ENCODE measurements at places on chromosomes 12 and 14.

- no peak for DNase-seq
These were observed 775 bp upstream of the FAM186A start for GRCh38 chr12:50397117-50397650.

DNA sequence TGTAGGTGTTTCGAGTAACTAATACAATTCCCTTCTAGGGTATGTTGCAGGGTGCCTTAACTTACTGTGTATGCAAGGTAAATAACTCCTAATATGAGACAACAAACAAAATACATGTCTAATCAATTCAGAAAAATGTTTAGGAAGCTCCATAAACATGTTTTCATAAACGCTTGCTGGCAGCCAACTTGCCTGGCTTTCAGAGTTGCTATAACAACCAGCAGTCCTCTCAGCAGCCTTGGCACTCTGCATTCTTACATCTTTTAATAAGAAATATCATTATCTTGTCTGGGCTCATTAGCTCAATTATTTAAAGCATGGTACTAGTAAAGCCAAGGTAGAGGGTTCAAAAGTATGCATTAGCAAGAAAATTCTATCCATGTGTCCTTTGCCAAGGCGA, 477.4 kb downstream of the APAF1 start:
- DNase-seq: no peak

DNA sequence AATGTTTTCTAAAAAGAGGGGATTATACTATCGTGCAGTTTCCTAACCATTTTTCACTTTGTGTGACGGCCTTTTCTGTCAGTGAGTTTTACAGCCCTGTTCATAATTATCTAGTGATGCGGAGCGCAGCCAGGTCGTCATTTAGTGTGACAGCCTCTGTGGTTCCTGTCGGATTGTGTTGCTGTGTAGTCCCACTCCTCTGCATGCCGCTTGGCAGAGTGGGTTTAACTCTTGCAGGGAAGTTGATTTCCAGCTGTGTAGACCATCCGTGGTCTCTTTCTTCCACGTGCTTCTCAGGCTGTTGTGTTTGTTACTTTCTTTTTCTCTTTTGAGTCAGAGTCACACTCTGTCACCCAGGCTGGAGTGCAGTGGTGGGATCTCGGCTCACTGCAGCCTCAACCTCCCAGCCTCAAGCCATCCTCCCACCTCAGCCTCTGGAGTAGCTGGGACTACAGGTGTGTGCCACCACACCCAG, 8.6 kb downstream of the RAN start:
- DNase-seq: no peak

GRCh38 chr14:98144964-98145363, 1127.0 kb downstream of the BCL11B start:
- DNase-seq: no peak

- no peak for DNase-seq
These were observed 85.3 kb upstream of the ATP2B1 start for GRCh38 chr12:89793946-89794345.

- DNase-seq: no peak
These were observed 270.3 kb downstream of the CCDC91 start for GRCh38 chr12:28460420-28461130.

- DNase-seq: no peak
These were observed 29.9 kb downstream of the LRP6 start for GRCh38 chr12:12236896-12237295.

- no peak for DNase-seq
These were observed 84.6 kb downstream of the SCFD1 start for GRCh38 chr14:30706704-30707103.

GRCh38 chr14:26286081-26286912, 311.5 kb downstream of the NOVA1 start:
- no peak for DNase-seq

GRCh38 chr14:99513946-99514551, 32.8 kb downstream of the CCNK start:
- no peak for DNase-seq

DNA sequence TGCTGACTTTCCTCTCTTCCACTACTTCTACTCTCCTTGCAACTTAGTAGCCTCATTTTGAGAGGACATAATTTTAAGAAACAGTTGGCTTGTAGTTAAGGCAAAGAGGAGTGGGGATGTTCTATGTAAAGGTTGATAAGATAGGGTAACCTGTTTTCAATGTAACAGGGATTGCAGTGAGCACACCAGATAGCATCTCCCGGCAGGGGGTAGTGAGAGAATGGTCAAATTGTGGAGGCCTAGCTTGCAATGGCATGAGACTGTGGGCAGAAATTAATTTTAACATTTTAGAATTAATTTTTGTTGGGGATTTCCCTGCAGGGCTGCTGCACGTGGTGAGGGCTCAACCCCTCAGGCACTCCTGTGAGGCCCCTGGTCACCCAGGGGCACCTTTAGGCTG, 41.4 kb downstream of the KLRG1 start:
- no peak for DNase-seq

DNA sequence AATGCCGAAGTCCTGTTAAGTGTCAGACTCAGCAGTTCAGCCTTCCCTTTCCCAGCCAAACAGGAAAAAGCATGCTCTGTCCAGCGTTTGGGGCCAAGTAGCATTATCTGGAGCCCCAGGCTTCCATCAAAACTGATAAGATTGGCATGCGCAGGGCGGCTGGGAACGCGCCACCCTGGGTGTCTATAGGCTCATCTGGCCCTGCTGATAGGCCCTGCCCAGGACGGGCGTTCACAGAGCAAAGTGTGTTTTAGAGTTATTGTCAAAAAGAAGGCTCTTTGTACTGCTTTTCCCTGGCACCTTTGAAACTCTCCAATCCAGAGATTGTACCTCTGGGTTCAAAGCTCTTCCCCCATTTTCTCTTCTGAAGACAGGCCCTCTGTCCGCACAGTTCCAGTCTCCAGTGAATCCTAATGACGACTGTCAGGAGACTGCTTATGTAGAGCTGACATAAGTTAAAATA, at the start of gene ART4:
ART4 (minus strand) TSS at position 102 of the 463 bp plus-strand sequence. CDS start 413 bp downstream, outside the sequence.
- DNase-seq: no peak

DNA sequence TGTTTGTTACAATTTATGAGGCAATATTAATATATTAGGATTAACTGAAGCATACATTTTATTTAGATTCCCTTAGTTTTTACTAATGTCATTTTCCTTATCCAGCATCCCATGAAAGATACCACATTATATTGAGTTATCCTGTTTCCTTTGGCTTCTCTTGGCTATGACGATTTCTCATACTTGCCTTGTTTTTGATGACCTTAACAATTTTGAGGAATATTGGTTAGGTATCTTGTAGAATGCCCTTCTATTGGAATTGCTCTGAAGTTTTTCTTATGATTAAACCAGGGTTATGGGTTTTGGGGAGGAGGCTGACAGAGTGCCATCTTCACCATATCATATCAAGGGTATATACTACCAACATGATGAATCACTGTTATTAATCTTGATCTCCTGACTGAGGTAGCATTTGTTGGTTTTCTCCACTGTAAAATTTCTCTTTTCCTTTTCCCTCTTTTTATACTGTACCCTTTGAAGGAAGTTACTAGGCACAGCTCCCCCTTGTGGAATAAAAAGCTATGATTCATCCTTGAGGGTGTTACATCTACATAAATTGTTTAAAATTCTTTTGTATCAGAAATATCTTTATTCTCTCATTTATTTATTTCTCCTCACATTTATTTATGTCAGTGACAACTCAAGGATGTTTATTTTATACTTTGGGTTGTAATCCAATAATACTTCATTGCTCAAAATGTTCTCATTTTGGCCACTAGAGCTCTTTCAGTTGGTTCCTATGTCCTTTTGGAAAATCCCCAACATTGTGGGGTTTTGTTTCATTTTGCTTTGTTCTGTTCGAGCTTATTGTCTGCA, 239.0 kb downstream of the SLC16A7 start:
- no peak for DNase-seq

DNA sequence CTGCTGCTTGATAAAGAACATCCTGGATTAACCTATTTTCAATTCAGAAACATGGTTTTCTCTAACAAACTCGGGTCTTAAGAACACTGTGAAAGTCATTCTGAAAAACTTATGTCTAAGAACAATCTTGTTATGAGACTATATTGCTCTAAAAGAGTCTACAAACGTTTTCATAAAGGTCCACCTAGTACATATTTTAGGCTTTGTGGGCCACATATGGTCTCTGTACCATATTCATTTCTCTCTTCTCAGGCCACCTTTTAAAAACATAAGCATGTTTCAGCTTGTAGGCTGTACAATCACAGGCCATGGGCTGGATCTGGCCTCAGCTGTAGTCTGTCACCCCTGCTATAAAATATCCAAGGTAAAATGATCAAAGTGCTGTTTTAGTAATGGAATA, 39.9 kb downstream of the PPP4R3A start:
- no peak for DNase-seq

DNA sequence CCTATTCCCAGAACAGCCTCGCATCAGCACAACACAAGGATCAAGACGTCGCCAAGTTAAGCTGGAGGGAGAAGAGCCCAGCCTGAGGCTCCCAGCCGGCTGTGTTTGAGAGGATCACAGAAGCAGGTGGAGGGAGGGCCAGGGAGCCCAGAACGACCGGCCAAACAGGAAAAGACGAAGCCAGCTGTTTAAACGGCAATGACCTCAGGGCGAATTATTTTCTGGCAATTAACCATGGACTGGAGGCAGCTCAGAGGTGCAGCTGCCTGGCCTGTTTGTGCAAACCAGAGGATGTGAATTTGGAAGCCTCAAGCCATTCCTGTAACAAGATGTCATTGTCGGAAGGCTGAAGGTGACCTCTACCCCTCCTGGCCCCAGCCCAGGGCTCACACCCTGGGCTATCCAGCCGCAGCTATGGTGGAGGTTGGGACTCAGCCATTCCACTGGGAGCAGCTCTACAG, 175.8 kb upstream of the PRMT8 start:
- DNase-seq: no peak

DNA sequence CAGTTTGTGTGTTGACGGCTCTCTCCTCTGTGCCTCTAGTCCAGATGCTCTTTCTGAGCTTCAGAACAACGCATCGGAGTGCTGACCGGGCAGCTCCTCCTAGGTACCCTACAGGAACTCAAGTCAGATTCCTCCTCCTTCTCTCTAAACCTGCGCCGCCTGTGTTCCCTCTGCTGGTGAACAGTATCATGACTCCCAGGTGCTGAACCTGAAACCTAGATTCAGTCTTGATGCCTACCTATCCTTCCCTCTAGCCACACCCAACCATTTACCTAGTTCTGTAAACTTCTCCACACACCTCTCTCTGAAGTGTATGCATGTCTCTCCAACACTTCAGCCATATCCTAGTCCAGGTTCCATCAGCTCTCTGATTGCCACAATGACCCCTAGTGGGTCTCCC, 112.7 kb downstream of the EFCAB11 start:
- no peak for DNase-seq

DNA sequence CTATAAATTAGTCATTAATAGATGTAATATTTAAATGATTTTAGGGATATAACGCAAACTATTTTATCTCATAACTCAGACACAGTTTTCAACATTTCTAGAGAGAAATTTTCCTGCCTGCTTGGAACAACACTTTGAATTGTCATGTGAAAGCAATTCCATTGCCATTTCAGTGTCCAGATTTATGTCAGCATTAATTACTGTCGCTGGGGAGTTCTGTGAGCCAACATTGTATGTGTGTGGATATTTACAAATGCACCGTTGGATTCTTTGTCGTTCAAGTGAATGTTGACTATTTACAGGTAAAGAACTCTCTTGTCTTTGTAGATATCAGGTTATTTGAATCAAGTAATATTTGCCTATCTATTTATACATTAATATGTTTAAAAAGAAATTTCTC, 465.3 kb upstream of the RGS6 start:
- no peak for DNase-seq

- DNase-seq: no peak
These were observed 101.6 kb downstream of the CRADD start for GRCh38 chr12:93778766-93779165.

DNA sequence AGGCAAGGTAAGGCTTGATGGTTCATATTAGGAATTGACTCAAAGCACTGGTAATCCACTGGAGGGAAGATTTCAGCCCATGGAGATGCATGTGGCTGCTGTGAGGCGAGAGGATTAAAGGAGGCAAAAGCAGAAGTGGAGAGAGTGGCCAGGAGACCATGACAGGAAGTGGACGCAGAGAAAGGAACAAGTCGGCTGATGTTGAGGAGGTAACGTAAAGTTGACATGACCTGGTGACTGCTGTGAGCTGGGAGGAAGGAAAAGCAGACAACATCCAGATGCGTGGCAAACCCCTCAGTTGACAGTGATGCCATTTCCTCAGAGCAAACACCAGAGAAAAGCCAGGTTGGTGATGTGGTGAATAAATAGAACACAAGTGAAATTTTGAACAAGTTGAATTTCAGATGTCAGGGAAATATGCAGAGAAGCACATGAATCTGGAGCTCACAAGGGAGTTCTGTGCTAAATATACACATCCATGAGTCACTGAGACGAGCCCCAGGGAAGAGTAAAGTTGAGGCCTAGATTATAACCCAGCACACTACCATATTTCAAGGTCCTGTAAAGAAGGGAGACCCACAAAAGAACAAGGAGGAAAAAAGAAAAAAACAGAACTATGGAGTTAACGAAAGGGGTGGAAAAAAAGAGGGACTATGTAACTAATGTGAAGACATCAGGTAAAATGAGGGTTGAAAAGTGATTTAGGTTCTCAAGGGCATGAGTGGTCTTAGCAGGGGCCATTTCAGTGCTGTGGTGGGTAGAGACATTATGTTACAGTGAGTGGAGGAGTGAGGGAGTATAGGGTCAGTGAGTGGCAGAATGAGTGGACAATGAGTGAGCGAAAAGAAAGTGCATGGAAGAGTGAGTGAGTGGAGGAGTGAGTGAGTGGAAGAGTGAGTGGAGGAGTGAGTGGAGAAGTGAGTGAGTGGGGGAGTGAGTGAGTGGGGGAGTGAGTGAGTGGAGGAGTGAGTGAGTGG, 61.6 kb upstream of the GZMB start:
- DNase-seq: no peak

- no peak for DNase-seq
These were observed 8.2 kb downstream of the MLXIP start for GRCh38 chr12:122086641-122087285.

DNA sequence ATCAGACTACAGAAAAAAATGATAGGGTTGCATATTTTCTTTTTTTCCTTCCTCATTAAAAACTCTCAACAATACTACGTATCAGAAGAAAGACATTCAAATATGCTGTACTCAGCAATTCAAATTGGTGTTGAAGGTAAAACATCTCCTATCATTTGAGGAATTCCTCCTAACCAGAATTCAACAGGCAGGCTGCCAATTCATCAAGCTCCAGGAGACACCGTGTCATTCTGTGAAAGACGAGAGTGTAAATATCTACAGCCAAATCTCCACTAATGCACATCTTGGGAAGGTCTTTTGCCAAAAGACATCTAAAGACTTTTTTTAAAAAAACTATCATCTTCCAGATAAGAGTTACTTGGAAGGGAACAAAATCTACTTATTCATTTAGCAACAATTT, 26.6 kb downstream of the NT5DC3 start:
- DNase-seq: no peak

- peak; percentile 45 for DNase-seq
These were observed 57.9 kb downstream of the TRPV4 start for GRCh38 chr12:109775172-109775881.

DNA sequence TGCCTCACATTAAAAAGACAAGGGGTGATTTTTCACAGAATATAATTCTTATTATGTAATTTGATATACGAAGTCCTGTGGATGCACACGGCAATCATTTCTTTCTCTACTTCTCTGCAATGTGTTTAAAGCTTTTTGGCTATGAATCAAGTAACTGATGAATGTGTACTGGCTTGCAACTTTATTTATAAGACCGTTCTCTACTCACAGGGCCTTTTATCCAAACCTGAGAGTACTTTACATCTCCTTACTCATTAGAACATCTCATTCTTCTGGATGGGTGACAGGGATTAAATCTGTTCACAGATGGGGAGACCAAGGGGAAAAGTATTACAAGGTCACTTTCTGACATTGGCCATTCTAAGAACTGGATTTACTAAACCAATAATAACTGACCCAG, 215.8 kb upstream of the DIO2 start:
- no peak for DNase-seq
